ENCODE measurements at places on chromosomes 2 and 18. TPM values are rescaled to one million over a fixed set of nuclear protein-coding genes. Genes with fewer than 3 reads are reported as not detected.

DNA sequence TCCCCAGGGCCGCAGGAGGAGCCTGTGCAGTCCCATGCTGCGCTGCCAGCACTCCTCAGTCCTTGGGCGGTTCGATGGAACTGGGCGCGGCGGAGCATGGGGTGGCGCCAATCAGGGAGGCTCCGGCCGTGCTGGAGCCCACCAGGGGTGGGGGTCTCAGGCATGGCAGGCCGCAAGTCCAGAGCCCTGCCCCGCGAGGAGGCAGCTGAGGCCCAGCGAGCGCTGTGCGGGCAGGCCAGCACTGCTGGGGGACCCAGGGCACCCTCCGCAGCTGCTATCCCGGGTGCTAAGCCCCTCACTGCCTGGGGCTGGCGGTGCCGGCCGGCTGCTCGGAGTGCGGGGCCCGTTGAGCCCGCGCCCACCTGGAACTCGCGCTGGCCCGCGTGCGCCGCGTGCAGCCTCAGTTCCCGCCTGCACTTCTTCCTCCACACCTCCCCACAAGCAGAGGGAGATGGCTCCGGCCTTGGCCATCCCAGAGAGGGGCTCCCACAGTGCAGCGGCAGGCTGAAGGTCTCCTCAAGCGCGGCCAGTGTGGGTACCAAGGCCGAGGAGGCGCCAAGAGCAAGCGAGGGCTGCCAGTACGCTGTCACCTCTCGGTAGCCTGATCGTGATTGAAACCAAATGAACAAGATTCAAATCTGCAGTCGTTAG lies 22.8 kb upstream of the GALM start:
- no peak for DNase-seq

GRCh38 chr2:60679036-60679780 lies 76.9 kb upstream of the PAPOLG start:
- DNase-seq = no peak

GRCh38 chr2:170467568-170468422 lies 247.3 kb upstream of the SP5 start:
- DNase-seq = no peak

CKAP2L gene
- polyA plus RNA-seq = 2.9 TPM

DNA sequence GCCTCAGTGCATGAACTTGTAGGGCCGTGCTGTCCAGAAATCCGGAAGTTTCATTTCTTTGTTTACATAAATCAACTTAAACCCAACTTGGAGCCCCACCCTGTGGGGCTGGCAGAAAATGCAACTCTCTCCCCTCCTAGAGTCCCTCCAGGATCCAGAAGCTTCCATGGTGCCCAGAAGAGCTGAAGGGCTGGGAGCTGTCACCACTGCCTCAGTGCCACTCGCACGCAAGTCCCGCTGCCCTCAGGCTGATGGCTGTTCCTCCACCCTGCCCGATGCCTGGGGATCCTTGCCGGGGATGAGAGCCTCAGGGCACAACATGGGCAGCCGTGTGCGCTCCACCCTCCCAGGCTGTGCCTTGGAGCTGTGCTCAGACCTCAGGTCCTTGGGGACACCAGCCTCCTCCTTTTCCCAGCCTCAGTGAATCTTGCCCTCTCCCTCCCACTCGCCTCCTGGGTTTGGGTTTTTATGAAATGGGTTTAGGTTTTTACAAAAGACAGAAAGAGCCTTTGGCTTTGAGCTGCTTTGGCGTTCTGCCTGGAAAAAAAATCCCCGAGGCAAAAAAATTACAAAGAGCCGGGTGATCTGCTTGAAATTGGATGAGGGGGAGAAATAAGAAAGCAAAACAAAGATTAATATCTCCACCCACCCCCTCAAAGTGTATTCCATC lies 155.2 kb downstream of the TWIST2 start:
- peak; percentile 29 for DNase-seq

DNA sequence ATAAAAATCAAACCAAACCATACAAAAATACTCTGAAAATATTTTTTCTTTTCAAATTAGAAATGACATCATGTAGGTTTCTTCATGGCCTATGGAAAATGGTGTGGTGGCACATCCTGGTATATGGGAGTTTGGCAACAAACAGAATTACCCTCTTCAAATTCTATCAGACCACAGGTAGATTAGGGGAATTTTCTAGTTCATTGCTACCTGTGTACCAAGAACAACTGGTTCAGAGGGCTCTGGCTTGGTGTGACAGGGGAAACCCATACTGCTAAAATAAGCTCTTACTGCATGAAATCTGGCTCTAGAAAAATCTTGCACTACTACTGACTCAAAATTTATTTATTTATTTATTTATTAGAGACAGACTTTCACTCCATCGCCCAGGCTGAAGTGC lies 63.4 kb upstream of the PELI1 start:
- no peak for DNase-seq

- no peak for DNase-seq
Measured at GRCh38 chr18:23058746-23059415, 76.4 kb upstream of the CABLES1 start.

GRCh38 chr2:136080114-136080513 lies 37.8 kb downstream of the CXCR4 start:
- DNase-seq = no peak

GKN2 gene
- not detected for polyA plus RNA-seq

NEU4 gene
- not detected for polyA plus RNA-seq

DNA sequence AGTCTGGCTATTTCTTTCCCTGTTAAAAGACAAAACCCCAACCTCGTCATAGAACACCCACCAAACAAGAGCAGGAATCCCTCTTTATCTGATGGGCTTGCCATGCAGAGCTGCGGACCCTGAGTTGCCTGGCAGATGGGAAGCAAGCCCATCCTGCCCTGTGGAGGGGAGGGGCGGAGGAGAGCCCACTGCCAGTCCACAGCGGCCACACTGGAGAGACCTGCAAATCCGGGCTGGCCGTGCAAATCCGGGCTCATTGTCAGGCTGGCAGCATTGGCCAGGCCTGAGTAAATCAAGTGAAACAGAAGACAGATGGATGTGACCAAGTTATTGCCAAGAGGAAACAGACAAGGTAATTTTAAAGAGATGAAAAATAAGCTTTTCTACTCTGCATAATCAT lies 22.0 kb downstream of the MYL12B start:
- DNase-seq = no peak

BOLL gene
- not detected for polyA plus RNA-seq

DNA sequence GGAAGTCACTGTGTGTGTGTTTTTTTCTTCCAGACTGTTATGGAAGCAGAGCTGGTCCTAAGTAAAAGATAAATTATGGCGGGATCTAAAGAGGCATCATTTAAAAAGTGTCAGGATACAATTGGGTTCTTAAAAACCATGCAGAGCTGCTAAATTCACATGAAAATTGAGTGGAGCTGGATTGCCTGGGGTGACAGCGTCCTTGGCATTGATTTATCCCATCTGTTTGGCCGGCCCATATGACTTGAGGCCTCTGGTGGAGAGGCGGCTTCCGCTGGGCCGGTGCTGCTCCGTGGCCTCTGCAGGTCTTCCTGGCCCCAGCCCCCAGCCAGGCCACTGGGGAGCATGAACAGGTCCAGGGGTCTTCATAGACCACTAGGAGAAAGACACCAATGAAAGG lies 165.5 kb downstream of the GLI2 start:
- DNase-seq = no peak

IL36A gene
- polyA plus RNA-seq = not detected

NRP2 gene
- 106 TPM for polyA plus RNA-seq

C2orf15 gene
- polyA plus RNA-seq = 0.14 TPM

- DNase-seq = no peak
Measured at GRCh38 chr18:12113999-12114646, 20.5 kb downstream of the ANKRD62 start.

- no peak for DNase-seq
Measured at GRCh38 chr2:8159966-8160603, 521.8 kb upstream of the ID2 start.

CBLN2 gene
- polyA plus RNA-seq = 0.02 TPM

GRCh38 chr2:74333175-74333574 lies 10.0 kb downstream of the SLC4A5 start:
- peak; percentile 3 for DNase-seq

IL37 gene
- polyA plus RNA-seq = not detected

GRCh38 chr18:74569401-74569800 lies 28.3 kb upstream of the ZNF407 start:
- no peak for DNase-seq

LYG2 gene
- polyA plus RNA-seq = not detected

DNA sequence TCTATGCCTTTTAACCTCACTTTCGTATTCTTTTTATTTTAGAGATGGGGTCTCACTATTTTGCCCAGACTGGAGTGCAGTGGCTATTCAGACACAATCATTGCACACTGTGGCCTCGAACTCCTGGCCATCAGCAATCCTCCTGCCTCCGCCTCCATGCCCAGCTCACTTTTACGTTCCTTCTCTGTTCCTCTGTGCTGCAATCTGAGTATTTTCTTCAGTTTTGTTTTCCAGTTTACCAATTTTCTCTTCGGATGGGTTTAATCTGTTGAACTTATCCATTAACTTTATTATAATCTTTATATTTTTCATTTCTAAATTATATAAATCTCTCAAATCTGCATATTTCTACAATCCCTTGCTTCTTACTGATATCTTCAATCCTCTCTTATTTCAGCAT lies 38.6 kb downstream of the SIGLEC15 start:
- no peak for DNase-seq

DNA sequence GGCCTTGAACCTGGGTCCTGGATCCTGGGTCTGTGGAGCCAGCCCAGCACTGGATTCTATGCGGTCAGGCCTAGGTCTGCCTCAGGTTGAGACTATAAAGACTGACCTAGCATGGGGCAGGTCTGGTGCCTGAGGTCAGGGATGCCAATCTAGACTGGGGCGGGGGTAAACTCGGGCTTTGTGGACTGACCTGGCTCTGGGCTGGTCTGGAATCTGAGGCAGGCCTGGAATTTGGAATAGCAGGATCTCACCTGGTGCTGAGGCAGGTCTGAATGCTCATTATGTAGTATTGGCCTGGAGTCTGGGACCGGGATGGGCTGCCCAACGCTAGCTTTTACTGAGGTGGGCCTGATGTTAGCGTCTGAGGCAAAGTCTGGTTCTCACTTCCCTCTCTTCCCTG lies 256.0 kb downstream of the KIAA1328 start:
- DNase-seq = no peak

DNA sequence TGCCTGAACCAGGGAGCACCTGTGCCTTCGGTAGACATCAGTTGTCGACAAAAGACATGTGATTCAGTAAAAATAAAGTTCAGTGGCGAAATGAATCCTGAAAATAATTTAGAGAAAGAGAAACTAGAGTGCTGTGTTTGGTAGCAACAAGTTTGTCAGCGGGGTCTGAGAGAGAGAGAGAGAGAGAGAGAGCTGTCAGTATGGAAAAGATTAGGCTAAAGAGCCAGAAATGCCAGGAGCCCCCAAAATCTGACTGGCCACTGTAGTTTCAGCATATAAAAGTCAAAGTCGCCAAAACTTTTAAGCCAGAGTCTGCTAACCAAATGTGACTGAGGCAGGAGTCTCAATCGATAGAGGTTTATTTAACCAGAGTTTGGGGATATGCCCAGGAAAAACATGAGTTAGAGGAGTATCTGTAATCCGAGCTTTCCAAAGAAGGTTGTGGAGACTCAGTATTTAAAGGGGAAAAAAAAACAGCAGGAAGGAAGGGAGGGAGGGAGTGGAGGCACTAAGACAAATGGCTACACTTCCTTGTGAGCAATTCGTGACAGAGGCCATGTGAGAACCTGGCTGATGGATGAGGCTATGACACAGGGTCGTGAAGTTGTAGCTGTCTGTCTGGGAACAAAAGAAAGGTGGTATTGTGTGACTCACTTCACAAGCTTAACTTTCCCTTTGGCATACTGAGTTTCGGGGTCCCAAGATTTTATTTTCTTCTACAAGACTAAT lies 20.5 kb upstream of the GNAL start:
- no peak for DNase-seq

GYPC gene
- polyA plus RNA-seq = 146 TPM

GRCh38 chr2:41706286-41706685 lies 341.5 kb upstream of the PKDCC start:
- no peak for DNase-seq

ANTXR1 gene
- polyA plus RNA-seq = 101 TPM

DNA sequence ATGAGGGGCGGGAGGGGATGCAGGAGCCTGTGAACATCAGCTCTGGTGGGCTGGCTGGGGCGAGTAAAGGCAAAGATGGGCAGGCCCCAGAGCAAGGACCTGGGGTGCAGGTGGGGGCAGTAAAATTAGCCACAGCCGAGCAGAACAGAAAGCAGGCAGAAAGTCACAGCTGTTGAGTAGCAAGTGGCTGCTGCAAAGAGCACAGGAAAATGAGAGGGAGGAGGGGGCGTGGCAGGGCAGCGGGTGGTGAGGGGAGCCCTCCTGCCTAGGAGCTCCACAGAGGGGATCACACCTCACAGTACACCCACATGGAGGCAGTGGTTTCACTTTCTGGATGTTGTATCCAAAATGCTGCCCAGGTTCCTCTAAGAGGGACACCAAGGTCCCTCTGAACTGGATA lies 79.6 kb downstream of the LBH start:
- DNase-seq = no peak

FASTKD1 gene
- polyA plus RNA-seq = 23.1 TPM

GRCh38 chr2:230589497-230590015 lies 123.1 kb upstream of the CAB39 start:
- no peak for DNase-seq

GRCh38 chr2:56515399-56515798 lies 331.6 kb downstream of the CCDC85A start:
- no peak for DNase-seq

RASGRP3 gene
- polyA plus RNA-seq = 1.4 TPM

GRCh38 chr2:61423714-61424113 lies 47.2 kb downstream of the USP34 start:
- DNase-seq = no peak

RESP18 gene
- not detected for polyA plus RNA-seq

GRCh38 chr2:64203858-64204632 lies 59.8 kb upstream of the PELI1 start:
- DNase-seq = no peak

DNA sequence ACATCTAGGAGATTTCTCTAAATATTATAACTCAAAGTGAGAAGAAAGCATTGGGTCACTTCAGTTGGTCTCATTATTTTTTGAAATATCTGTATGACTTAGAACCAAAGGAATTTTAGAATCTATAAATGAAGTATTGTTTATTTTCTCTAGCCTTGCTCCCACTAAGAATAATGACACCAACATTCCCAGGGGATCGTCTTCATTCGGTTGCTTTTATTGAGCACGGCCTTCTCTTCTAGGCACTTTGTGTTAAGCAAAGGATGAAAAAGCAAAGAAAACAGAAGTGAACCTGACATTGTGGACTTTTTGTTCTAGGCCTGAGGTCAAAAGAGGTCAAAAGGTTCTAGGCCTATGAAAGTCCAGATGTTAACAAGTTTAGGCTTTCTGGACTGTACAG lies 231.9 kb downstream of the GALR1 start:
- DNase-seq = no peak

CCDC68 gene
- polyA plus RNA-seq = 7.3 TPM

ODC1 gene
- 168 TPM for polyA plus RNA-seq

GRCh38 chr18:73235491-73235890 lies 367.7 kb upstream of the NETO1 start:
- peak; percentile 86 for DNase-seq

TMEM178A gene
- 1.2 TPM for polyA plus RNA-seq

SCN7A gene
- 7.0 TPM for polyA plus RNA-seq

SERTAD2 gene
- polyA plus RNA-seq = 10.1 TPM

All from AG04450 (cell line).